ENCODE measurements at places on chromosomes 4 and X.
A peak's percentile ranks its signal among the peaks of the same experiment; 100 is the strongest.

- DNase-seq = no peak
Measured at GRCh38 chr4:133245226-133245625, 96.1 kb downstream of the PCDH10 start.

DNA sequence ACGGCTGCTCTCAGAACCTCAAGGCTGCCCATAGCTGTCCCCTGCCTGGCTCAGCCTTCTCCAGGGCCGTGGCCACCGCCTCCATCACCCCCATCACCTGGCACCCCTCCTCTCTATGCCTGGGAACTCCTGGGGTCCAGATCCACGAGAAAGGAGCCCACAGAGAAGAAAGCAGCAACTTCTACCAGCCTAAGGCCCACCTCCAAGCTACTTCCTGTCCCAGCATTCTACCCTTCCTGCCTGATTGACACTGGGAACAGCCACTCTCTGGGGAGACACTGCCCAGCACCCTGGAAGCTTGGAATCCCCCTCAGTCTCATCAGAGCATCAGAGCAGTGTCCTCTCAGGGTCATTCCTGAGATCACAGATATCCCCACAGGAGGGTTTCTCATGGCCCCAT is 36.9 kb upstream of the PROM1 start:
- peak; percentile 19 for DNase-seq

DNA sequence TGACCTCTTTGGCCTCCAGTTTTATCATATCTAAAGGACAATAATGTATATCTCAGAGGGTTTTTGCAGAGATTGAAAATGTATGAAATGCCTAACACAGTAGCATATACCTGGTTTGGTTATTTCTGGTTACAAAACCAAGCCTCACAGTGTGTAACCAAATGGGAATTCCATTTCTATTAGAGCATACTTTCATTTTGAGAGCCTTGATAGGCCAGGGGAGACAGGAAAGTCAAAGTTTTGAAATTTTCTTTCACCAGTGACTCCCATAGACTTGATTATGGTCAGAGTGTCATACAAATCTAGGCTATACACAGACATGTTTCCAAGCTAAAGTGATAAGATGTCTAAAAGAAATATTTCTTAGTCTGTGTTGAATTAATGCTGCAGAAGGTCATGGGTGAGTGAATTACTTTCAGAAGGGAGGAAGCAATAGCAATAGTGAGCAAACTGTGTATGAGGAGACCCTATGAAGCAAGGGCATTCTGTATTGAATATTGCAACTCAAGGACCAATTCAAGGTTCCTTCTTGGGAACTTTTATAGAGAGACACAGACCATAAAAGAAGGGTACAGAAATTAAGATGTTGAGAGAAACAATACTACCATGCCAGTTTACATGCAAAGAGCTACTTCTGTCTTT is 151.1 kb downstream of the PDE5A start:
- no peak for DNase-seq

DNA sequence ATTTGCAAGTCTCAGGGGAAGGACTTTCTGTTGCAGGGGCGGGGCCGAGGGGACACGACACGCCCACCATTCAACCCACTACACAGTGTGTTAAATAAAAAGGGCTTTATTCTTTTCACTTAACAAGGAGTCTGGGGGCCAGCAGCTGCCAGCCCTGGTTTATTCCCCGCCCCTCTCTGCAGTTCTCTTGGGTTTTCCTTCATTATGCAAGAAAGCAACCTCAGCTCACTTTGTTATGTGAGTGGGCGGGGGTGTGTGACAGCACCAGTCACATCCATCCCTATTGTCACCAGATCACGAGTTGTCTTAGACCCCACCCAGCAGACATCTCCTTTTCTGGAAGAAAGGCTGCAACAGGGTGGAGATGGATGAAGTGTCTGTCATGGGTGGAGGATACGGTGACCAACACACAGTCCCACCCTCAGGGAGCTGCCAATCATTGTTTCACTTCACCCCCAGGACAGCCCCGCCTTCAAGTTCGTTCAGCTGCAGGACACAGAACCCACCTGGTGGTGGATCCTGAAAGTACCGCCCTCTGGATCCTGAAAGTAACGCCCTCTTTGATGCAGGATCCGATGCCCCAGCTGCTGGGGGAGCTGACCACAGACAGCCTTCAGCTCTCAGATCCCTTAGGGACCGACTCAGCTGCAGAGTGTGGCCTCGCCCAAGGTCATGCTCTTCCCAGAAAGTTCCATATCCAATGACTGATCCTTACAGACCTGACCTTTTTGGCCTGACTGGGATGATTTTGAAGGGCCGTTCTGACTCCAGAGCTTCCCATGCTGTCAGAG is 79.6 kb downstream of the SMIM20 start:
- no peak for DNase-seq

DNA sequence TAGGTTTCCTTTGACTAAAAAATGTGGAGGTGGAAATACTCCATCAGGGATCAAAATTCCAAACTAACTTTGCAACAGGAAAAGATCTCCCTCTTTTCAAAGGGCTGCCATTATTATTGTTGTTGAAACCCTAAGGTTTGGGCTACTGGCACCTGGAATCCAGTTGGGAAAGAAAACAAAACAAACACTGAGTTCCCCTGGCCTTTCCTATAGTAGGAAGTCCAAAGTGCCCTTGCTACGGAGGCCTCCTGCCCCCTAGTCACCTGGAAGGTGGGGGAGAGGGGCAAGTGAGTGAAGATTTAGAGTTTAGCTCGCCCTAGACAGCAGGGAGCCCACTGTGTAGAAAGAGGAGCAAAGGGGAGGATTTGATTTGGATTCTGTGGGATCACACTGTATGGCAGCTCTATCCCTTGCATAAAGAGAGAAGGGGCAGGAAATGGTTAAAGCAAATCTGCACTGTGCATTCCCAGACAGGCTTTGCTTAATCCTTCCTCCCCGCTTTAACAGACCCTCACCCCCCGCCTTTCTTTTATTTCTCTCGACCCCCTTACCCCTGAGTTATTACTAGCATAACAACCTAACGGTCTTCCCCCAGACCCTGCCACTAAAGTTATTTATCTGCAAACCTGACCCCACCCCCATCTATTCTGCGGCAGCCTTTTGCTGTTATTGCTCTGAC is 627 bp upstream of the FAT4 start:
- no peak for DNase-seq

- no peak for DNase-seq
Measured at GRCh38 chr4:98584265-98584664, 74.1 kb downstream of the TSPAN5 start.

- DNase-seq = no peak
Measured at GRCh38 chr4:105998171-105999063, 103.1 kb downstream of the NPNT start.

DNA sequence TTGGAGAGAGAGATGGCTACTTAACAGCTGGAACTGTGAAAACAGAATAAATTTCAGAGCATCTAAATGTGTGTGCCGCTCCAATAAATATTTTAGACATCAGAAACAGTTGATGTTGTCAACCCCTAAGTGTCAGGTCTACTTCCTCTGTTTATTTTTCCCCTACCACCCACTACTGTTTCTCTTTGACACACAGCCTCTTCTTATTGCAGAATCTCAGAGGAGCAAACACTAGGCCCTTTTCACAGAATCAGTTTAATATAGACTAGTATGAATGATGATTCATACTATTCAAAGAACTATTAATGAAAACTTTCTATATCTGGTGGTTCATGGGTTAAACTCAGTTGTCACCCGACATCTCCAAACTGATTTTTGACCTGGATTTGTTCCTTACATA is 33.9 kb downstream of the NAA11 start:
- no peak for DNase-seq

GRCh38 chrX:13258052-13258444 is 61.8 kb downstream of the ATXN3L start:
- no peak for DNase-seq

DNA sequence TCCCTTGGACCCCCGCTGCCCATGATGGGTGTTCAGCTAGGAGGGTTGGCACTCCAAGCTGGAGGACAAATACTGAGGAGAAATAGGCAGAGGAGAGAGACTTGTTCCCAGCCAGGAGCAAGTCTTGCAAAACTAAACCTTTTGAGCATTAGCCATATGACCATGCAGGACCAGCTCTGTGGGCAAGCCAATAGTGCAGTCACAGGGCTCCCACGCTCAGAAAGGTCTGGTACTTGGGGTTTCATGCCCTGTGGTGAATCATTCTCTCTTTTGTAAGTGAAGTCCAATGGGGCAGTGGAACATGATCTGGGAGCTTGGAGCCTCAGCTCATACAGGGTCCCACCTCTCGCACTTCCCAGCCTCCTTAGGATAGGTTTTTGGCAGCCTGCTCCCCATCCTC is 300.9 kb downstream of the BCOR start:
- no peak for DNase-seq

DNA sequence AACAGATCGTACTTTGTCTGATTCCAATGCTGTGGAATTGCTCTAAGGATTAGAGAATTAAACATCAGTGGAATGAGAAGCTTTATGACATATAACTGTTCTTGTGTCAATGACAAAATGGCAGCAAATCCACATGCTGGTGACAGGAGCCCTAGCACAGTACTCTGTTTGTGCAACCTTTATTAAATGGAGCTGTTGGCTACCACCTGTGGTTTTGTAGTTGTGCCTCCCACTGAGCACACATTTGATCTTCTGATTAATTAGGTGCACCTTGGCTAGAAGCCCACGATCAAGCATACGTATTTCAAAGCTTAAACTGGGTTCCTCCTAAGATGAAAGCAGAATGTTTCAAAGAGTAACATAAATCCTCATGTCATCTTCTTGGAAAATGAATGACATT is 394.0 kb upstream of the IGFBP7 start:
- no peak for DNase-seq

- DNase-seq = no peak
Measured at GRCh38 chr4:47914926-47915237, 499 bp upstream of the NFXL1 start.

DNA sequence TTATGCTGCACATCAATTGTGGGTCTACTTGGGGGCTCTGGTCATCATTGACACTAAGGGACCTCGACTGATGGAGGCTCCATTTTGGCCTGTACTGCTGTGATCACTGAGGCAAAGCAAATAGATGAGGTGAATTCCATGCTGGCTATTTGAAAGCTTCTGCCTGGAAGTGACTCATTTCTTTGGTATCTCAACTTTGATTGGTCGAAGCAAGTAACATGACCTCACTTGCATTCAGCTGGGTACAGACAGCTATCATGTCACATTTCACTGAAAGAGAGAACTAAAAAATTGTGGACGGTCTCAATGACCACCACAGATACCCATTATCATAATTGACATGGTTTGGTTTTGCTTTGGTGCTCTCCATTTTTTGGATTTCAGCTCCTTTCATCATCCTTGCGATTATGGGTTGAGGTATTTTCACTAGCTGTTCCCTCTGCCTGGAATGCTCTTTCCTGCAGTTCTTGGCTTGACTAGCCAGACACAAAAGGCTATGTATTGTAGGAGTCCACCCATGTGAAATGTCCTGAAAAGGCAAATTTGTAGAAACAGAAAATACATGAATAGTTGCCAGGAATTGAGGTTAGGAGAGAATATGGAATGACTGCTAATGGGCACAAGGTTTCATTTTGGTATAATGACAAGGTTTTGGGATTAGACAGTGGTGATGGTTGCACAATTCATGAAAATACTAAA is 369.2 kb upstream of the LCORL start:
- no peak for DNase-seq

- no peak for DNase-seq
Measured at GRCh38 chr4:64738240-64738639, 329.0 kb upstream of the TECRL start.

DNA sequence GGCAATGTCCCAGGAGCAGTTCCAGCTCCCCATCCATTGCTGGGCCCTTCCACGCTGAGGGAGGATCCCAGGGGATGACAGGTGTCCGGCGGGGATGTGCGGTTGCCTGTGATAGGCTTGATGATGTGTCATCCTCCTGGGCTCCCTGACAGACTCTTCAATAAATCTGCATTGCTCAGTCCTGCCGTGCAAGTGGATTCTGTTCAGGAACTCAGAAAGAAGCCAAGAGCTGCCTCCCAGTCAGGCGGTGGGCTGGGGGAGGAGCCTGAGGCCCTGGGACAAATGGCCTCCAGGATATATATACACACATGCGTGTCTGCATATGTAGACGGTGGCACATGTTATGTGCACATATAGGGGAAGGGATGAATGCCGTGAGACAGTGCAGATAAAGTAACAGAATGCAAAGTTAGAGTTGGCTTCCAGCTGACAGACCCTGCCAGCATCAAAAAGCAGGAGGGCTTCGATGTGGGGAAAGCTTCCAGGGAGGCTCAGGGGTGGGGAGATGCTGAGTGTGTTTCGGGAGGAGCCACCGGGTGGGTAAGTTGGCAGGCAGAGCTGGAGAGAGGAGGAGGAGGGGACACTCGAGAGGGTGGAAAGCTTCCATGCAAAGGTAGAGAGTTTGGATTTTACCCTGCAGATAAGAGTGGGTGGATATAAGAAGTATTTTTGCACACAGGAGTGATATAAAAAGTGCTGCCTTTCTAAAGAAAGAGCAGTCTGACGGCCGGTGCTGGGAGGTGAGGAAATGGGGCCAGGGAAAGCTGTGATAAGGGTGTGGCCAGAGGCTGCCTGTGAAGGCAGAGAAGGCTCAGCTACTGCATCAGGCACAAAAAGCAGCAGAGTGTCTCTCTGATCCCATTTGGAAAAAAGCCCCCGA is 28.5 kb upstream of the CRMP1 start:
- DNase-seq = no peak

- no peak for DNase-seq
Measured at GRCh38 chrX:143601809-143602208, 34.1 kb downstream of the SLITRK4 start.

DNA sequence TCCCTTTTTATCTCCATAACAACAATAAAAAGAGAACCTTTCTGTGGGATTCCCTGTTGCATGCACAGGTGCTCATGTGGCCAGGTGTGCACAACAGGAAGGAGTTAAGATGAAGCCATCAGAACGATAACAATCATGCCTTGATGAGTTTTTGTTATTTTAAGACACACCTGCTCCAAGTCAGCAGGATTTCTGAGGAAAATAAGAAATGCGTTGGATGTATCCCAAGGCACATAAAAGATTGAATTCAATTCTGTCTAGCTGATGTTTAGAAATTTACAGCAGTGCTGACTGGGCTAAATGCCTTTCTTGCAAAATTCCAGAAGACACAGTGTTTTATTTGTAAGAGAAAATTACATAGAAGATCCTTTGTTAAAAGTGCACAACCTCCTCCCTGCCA is 1678.2 kb downstream of the ARAP2 start:
- DNase-seq = no peak

DNA sequence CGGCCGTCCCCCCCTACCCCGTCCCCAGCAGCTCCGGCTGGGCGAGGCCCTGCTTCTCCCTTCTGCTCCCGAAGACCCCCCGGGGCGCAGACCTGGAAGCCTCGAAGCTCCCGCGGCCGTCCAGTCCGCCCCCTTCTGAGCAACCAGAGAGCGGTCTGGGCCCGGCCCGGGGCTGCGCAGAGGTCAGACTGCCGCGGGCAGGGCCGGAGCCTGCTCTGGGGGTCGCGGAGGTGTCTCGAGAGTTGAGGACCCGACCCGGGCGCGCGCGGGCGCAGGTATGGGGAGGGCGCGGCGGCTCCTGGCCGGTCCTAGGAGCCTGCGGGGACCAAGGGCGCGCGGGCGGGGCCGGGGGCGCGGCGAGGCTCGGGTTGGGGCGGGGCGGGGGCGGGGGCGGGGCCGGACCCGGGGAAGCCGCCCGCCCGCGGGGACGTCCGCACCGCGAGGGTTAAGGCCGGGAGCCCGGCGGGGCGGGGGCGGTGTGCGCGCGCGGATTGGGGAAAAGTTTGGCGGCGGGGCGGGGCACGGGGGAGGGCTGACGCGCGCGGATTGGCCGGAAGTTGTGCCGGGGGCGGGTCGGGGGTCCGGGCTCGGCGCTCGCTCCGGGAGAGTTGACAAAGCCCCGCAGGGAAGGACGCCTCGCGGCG is at the start of gene FGFRL1:
Gene FGFRL1, plus strand, starts transcription at position 605 of the 644 bp plus-strand sequence. CDS start 860 bp downstream, outside the sequence.
- DNase-seq = peak; percentile 87
